ENCODE measurements at places on chromosomes 6 and 20.

- peak; percentile 94 for DNase-seq
Observed at GRCh38 chr6:41920921-41921711, at the start of the genes BYSL and MED20. BYSL (plus strand) TSS chr6:41921499; CDS start chr6:41921563, 64 bp downstream. MED20 (minus strand) TSS chr6:41921139; CDS start chr6:41921018, 121 bp downstream.

DNA sequence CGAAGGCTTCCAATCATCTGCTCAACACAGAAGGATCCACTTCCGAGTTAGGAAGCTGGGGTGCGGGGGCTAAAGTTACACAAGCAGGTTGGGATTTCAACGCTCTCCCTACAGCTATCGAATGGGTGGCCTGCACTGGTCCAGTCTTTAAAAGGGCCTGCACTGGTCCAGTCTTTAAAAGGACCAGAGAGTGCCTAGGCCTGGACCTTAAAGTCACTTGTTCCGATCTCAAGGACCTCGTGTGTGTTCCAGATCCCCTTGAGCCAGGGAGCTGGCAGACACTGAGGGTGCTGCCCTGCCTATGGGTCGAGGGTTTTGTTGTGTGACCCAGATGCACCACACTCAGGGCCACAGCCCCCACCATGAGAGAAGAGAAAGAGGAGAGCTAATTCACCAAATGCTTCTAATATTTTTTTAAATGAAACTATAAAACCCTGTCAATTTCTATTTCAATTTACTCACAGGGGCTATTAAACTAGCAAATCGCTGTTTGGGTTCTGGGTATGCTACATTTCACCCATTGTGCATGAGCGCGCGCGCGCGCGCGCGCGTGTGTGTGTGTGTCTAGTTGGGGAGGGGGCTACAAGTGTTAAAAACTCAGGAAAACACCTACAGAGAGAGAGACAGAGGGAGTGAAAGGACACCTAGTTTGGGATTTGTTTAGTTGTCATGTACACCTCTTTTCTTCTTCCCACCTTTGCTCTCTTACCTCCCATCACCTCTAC, 7.5 kb downstream of the TFAP2B start:
- DNase-seq, result no peak

- DNase-seq, result no peak
Observed at GRCh38 chr6:38955861-38956260, 92.7 kb upstream of the GLP1R start.

DNA sequence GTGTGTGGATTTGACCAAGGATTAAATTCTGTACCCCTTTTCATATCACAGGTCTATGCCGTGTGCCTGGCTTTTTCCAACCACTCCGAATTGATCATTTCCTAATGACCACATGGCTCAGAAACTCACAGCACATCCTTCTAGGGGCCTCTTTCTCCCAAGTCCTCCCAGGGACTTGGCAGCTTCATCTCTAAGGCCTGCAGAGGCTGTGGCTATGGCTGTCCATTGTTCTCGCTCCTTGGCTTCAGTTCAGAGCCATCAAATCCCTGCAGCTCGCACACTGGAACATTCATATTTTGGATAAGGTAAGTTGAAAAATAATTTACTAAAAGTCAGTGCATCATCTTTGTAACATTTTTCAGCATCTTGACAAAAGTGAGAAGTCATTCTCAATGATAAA, 497.2 kb upstream of the CDH4 start:
- DNase-seq, result no peak

- DNase-seq, result no peak
Observed at GRCh38 chr6:108133594-108134179, 32.1 kb upstream of the NR2E1 start.

DNA sequence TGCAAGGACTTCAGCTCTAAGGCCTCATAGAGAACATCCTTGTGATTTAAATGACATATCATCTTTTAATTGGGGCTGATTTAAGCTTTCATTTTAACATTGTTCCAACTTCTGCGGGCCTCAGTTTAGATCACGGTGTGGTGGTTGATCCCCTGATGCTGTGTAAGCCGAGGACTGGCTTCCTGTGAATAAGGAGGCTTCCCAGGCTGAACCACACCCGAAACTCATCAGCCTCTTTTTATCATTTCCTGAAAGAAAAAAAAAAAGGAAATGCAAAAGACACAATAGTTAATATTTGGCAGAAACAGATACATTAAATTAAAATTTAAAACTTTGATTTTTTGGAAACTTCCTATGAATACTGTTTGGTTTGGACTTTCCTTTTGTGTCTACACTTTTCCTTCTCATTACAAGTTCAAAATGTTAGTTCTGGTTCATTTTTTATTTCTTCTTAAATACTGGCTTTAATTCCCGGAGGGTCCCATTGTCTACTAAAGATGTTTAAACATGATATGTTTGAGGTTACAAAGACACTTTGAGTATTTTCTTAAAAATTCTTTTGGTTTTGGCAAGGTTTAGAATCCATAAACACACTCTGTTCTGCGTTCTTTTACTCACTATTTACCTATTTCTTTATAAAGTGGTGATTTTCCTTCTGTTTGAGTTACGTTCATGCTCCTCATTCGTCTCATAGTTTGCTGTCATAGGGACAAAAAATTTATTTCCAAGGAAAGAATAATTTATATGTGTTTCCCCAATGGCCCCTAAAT, 230.0 kb upstream of the SULF2 start:
- no peak for DNase-seq
